ENCODE measurements at places on chromosomes 4 and X.

DNA sequence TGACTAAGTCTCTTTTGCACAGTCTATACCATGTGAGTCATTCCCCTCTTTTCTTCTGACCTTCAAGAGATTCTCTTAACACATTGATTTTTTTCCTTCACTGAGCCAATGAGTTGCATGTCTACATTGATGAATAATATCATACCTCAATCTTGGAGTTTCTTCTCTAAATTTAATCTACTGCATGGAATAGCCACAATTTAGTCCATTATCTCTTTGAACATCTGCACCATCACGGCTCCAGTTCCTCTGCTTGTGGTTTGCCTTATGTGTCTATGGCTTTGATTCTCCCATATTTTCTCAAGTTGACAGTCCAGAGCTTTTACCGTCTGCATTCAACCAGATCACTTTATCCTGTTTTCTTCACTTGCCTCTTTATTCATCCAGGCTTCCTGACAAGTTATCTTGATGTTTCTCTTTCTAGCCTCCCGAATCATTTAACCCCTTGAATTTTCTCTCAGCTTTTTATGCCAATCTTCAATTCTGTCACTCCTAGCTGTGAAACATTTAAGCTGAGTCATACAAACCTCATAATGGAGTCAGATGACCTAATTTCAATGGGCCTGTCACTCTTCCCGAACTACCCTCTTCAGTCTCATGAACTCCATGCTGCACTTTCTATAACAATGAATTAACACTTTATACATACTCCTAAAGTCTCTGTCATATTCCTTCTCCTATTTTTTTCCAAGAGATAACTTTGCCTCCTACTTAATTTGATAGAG, 222.3 kb downstream of the CPE start:
- DNase-seq: no peak

GRCh38 chr4:160350944-160351343, 1248.1 kb downstream of the RAPGEF2 start:
- no peak for DNase-seq

GRCh38 chr4:32251926-32252325, 1531.8 kb downstream of the PCDH7 start:
- DNase-seq: no peak

GRCh38 chrX:53433651-53434639, at the start of gene HSD17B10:
Gene HSD17B10 (minus strand): TSS chrX:53434370. CDS start chrX:53434345, 25 bp downstream.
- peak; percentile 84 for DNase-seq

DNA sequence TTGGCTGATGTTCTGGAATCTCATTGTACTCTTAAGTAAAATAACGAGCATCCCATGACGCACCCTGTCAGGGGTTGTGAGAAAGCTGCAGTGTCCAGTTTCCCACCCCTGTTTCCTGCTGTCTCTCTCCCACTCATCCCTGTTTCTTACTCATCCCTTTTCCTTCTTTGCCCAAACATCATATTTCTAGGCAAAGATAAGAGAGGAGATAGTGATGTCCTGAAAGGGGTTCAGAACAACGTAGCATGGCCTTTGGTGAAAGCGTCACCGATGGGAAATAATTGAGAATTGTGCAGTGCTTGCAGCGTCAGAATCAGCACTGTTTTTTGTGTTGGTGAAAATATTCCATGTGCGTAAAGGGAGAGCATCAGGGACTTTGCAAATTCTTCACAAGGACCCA, 23.5 kb upstream of the TMEM165 start:
- DNase-seq: no peak

DNA sequence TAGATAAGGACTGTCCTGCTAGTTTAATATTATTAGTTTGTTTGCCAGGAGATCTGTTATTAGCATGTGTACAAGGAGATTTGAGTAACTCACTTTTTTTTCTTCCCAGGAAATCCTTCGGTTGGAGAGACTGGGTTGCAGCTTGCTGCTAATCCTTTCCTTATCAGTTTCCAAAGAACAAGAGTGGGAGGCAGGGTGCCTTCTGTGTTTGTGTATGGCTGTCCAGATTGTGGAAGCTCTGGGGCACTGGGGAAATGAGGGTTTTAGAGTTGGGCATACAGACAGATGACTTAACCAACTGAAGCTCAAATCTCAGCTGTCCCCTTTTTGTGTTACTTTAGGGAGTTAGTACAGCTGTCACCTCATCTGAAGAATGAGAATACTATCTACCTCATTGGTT, 12.6 kb upstream of the SUPT20HL1 start:
- DNase-seq: no peak

- no peak for DNase-seq
These were observed 26.1 kb upstream of the ARSD start for GRCh38 chrX:2955281-2955680.

DNA sequence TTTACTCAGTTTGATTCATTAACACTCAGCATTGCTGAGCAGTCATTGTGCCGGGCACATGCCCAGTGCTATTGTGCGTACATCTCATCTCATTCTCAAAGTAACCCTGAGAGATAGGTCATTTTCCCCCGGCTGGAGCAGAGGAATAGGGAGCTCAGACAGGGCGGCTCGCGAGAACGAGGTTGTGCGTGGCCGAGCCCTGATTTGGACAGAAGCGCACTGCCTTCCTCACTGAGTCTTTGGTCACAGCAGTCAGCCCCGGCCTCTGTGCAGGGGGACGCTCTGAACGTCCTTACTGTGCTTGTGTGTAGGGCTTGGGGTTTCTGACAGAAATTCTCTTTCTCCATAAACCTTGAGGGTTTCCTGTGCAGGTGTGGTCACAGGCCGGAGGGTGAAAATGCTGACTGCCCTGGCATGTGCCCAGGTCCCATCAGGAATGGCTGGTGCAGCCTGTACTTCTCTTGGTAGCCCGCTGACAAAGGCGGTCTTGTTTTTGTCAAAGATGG, 39.5 kb downstream of the NOP14 start:
- no peak for DNase-seq

GRCh38 chr4:108193886-108194672, 25.3 kb upstream of the LEF1 start:
- no peak for DNase-seq

GRCh38 chr4:26015133-26015651, 101.2 kb downstream of the SMIM20 start:
- no peak for DNase-seq

DNA sequence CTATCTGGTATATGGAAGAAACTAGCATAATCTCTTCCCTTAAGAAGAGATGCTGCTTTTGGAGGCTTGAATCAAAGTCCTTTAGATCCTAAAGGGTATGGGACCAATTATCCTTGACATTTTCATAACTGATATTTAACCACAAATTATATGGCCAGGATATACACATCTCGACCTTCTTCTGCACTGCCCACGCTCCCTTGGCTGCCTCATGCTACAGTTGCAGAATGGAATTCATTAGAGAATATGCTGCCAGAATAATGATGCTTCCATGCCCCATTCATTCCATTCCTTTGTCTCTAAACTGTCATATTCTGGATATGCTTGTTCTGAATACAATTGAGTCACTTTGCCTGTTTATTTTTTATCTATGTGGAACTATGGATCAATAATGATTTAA, 157.1 kb upstream of the PACRGL start:
- no peak for DNase-seq

DNA sequence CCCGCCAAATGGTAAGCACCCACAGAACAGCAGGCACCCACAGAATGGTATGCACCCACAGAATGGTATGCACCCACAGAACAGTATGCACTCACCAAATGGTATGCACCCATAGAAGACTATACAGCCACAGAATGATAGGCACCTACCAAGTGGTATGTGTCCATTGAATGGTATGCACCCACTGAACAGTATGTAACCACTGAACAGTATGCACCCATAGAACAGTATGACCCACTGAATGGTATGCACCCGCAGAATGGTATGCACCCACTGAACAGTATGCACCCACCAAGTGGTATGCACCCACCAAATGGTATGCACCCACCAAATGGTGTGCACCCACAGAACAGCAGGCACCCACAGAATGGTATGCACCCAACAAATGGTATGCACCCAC, 40.1 kb downstream of the CCDC149 start:
- DNase-seq: no peak

DNA sequence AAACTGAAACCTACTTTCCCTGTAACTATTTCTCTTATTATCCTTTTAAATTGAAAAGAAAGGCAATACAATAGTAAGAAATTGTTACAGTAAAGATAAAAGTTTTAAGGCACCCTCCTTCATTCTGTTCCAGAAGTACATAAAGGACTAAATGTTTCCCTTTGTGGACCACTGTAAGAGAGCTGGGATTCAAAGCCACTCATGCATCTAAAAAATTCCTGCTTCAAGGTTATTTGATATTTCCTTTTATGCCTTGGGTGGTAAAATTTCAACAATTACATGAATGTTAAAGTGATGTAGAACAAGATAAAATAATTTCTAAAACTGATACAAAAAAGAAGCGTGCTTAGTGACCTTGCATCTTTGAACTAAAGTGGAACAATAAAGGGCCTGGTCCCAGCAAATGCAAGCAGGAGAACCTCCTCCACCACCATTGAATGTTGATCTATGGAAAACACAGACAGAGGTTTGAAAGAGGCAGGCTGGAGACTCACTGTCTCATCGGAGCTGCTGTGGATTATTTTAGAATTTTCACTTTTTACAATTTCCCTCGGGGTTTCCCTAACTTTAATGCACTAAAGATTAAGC, 42.3 kb upstream of the PRSS12 start:
- no peak for DNase-seq

DNA sequence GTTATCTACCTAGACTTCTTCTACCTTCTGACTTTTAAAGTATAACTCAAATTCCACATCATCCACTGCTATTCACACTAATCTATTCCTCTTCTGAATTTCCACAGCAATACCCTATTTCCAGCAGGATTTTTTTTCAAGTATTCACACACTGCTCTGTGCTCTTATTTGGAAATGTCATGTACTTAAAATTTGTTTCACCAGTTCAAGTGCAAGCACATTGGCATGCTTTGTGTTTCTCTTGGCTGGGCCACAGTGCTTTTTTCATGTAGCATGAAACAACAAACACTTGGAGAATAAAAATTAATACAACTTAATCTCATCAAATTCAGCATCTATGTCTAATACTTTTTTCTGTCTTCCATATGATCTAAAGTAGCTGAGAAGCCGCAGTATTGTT, 161.8 kb upstream of the PCDH18 start:
- no peak for DNase-seq

DNA sequence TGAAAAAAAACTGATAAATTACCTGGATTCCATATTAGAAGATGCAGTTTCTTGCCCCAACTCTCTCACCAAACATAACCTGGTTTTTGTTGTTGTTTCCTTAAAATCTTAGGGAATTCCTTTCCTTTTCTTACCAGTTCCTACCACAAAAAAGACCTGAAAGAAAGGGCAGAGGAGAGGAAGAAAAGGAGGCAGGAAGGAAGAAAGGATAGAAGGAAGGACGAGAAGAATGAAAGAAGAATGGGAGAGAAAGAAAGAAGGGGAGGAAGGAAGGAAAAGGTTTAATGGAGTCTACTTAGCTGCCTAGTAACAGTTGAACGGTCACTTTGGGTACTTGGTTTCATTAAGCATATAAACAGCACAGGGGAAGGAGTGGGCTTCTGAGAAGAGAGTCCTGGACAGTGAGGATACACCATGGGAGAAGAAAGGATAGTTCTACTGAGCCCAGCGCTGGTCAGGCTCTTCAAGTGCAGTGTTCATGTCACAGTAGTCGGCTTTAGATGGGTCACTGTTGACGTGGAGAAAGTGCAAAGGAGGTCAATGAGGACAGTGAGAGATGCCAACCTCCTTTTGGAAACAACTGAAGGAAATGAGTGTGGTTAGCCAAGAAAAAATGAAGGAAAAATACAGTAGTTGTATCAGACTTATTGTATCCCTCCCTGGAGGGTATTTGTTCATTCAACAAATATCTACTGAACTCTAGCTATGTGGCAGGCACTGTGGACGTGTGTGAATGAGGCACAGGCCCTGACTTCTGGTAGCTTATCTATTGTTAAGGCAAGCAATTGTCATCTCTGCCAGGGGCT, 1.1 kb upstream of the CHIC2 start:
- no peak for DNase-seq

DNA sequence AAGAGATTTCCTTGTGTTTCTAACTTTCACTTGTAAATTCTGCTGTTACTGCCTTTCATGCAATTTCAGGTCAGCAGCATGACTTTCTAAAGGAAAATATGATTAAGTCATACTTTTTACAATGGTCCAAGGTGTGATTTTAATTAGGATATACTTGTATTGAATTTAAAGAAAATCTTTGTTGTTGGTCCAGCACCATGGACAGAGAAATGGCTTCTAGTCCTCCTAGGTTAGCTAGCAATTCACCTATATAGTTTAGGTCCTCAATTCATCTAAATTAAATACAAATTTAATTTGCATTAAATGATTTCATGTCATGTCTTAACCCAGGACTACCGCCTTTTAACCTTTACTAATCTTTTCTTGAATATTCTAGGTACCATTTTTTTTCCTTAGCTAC, 304.9 kb upstream of the RPS6KA3 start:
- no peak for DNase-seq

GRCh38 chr4:169250796-169251195, 20.0 kb downstream of the SH3RF1 start:
- no peak for DNase-seq

DNA sequence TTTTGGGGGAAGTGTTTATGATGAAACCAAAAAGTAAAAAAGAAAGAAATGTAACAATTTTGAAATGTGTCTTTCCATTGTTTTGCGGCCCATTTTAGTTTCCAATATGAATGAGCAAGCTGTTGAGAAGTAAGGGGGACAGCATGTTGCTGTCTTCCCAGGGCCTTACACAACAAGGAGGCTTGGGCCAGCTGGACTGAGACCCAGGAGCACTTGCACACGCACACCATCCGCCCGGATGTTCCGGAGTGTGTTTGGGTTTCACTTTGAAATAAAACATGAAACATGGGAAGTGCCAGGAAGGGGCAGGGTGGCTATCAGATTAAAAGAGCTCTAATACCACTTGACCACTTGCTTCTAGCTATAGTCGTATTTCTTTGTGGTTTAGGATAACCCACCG, 144.4 kb downstream of the NHS start:
- no peak for DNase-seq

DNA sequence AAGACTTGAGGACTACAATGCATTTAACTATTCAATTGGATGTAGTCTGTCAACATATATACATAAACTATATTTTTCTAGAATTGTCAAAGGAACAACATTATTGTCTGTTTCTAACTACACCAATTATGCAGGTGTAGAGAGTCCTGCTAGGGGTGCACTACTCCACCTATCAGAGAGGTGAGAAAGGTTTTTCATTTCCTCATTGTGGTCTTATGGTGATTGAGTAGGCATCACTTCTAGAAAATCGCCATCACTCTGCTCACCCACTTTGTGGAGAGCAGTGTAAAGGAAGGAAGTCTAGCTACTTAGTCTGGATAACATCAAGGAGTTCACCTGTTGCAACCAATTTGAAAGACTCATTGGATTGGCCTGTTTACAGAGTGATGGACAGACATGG, 4.4 kb upstream of the ADH1C start:
- no peak for DNase-seq

- DNase-seq: no peak
These were observed 971.7 kb downstream of the FAM133A start for GRCh38 chrX:94645726-94646125.

DNA sequence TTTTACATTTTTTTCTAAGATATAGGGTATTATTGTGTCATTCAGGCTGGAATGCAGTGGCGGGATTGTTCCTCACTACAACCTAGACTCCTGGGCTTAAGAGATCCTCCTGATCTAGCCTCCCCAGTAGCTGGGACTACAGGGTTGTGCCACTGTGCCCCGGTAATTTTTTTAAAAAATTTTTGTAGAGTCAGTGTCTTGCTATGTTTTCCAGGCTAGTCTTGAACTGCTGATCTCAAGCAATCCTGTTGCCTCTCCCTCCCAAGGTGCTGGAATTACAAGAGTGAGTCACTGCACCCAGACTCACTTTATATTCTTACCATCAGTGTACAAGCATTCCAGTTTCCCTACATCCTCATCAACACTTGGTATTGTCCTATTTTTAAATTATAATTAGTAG, 156.4 kb upstream of the GYPA start:
- no peak for DNase-seq

- DNase-seq: no peak
These were observed 3.0 kb downstream of the IL21 start for GRCh38 chr4:122617597-122618593.
